HFFc6 (cell line): ENCODE measurements at places on chromosomes 5 and 9.

DNA sequence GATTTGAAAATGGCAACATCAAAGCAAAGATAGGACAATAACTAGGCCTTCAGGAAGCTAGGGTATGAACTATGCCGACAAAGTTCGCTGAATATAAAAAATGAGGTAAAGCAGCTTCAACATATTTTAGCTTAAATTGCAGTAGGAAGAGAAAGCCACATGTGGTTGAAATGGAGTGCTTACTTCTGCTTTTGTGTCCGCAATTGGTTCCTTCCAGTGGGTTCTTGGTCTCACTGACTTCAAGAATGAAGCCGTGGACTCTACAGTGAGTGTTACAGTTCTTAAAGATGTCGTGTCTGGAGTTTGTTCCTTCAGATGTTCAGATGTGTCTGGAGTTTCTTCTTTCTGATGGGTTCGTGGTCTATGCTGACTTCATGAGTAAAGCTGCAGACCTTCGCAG, 95.2 kb downstream of the APTX start:
- no peak for DNase-seq

DNA sequence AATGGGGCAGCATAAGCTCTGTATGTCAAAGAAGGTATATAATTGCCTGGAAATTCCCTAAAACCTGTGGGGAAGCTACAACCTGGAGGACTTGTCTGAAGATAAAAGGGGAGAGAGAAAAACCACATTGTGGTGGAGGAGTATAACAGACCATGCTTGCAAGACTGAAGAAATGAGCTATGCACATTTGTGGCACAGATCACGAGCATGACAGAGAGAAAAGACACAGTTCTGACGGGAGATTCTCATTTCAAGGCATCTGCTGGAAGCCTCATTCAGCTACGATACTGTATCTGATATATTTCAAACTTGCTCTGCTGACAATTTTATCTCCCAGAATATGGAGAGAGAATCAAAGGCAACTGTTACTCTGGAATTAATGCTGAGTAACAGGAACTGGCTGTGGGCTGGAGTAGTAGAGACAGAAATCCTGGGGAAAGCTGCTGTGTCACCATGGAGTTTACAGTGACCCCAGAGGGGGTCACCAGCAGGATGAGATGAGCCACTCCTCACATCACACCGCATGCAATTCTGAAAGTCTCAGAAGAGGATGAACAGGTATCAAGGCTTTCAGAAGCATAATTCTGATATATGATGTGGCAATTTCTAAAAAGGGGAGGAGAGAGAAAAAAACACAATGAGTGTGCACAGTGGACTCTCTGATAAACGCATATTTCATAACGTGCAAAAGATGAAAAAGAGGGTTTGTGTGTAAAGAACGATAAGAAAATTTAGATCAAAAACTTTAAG, 528.8 kb downstream of the IRX1 start:
- DNase-seq, result no peak

DNA sequence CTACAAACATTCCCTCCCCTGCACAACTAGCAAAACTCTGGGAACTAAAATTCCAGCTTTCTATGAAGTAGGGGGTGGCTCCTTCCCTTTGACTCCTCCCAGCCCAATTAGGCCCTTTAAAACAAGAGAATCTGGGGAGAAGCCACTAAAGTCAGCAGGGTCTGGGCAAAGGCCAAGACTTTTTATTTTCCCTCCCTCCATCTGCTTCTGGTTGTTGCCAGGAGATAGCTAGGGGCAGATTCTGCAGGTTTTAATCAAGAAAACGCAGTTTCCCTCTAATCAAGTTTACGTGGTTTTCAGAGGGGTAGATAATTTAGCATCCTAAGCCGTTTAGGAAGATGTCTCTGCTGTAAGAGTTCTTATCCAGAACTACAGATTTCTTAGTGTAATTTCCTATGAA, 114.5 kb upstream of the CDH6 start:
- DNase-seq, result no peak

- DNase-seq, result no peak
These were observed 194.1 kb downstream of the ROR2 start for GRCh38 chr9:91755761-91756509.

- no peak for DNase-seq
These were observed 995.8 kb upstream of the WWC1 start for GRCh38 chr5:167295681-167296005.

DNA sequence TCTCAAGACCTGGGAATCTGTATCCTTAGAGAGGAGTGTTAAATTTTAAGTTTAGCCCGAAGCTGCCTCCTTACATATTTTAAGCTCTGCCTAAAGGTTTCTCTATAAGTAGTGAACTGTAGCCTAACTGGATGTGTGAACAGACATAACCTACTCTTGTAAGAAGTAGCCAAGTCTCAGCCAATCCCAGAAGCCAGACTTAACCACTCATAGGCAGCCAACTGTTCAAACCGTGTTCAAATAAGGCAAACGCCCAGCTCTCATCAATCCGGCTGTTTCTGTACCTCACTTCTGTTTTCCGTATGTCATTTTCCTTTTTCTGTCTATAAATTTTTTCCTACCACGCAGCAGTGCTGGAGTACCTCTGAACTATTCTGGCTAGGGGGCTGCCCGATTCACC, 58.7 kb upstream of the HRH2 start:
- no peak for DNase-seq

GRCh38 chr9:85038824-85039608, 369.5 kb downstream of the NTRK2 start:
- no peak for DNase-seq

DNA sequence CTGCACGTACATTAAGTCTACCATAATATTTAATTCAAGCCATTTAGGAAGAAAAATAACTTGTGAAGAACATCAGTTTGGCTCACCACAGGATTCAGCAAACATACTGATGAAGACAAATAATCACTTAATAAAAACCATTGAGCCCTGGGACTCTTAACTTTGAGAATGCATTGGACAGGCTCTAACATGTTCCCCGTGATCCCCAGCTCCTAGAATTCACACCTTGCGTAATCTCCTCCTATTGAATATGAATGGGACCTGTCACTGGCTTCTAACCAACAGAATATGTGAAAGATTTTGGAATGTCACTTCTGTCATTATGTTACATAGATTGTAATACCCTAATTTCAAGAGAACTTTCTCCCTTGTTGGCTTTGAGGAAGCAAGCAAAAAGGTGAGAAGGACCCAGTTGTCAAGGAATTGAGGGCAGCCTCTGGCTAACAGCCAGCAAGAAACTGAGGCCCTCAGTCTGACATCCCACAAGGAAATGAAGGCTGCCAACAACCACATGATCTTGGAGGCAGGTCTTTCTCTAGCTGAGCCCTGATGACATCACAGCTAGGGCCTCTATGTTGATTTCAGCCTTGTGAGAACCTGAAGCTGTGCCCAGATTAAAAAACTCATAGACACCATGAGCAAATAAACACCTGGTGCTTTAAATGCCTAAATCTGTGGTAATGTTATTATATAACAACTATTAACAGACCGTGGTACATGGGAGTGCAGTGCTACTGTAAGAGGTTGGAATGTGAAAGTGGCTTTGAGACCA, 433.2 kb downstream of the SEMA5A start:
- DNase-seq, result no peak

DNA sequence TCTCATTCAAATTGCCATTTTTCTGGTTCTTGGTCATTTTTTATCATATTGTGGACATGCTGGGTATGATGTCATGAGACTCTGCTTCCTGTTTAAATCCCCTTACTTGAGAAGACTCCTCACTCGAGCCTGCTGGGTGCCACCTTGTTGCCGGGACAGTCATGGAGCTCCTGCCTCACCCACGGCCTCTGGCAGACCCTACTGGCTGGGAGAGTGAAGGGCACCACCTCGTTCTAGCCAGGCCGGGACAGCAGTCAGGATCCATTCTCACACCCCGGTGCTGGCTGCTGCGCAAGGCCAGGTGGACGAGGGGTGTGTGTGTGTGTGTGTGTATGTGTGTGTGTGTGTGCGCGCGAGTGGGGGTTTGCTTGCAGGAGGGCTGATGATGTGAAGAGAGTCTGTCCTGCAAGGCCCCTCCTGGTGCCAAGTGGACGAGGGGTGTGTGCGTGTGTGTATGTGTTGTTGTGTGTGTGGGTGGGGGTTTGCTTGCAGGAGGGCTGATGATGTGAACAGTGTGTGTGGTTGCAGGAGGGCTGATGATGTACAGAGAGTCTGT, 4.4 kb downstream of the CEP72 start:
- DNase-seq, result no peak

DNA sequence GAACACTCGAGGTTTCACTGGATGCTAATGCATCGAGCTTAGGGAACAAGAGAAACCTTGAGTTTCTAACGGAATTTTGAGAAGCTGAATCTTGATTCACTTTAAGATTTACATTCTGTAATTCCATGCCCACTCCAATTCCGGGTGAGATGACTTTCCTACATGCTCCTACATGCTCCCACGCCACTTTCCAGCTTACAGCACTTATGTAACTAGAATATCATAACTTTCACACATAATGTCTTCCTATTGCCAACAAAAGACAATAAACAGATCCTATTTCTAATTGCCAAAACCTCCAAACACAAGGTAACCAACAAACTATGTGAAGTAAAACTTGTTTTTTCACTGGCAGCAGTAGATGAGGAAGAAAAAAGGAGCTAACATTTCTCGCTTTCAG, 72.9 kb downstream of the ECPAS start:
- no peak for DNase-seq

- no peak for DNase-seq
These were observed 5.3 kb downstream of the SLC36A3 start for GRCh38 chr5:151298063-151298855.

DNA sequence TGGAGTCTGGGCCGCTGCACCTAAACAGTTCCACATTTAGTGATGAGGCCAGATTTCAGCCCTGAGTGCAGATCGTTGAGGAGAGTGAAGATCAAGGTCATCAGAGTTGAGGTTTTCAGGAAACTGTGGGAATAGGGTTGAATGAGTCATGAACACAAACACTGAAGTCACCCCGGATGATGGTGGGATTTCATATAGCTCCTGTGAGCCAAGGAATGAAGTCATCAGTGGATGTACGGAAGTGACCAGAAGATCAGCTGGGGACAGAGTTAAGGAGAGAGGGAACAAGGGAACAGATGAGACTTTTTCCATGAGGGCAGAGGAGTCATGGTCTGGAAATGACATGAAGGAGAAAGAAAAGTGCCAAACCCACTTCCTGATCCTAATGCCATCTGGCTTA, 36.5 kb downstream of the PALM2AKAP2 start:
- DNase-seq, result peak; percentile 98

DNA sequence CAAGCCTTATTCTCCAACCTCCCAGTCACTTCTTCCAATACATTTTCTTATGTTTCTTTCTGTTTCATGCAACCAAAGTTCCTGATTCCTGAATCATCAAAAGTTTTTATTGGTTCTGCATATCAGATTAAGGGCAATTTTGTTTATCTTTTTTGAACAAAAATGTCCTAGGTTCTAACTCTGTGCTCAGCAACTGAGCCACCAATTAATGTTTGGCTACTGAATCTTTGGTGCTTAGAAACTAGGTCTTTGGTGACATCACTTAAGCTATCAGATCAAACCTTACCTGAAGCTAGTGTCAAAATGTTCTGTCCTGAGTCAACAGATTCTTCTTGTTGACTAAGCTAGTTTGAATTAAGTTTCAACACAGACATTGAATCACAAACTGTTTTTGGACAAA, 56.1 kb downstream of the FGF18 start:
- DNase-seq, result peak; percentile 32

- no peak for DNase-seq
These were observed 526.3 kb downstream of the GABRG2 start for GRCh38 chr5:162593881-162594280.

DNA sequence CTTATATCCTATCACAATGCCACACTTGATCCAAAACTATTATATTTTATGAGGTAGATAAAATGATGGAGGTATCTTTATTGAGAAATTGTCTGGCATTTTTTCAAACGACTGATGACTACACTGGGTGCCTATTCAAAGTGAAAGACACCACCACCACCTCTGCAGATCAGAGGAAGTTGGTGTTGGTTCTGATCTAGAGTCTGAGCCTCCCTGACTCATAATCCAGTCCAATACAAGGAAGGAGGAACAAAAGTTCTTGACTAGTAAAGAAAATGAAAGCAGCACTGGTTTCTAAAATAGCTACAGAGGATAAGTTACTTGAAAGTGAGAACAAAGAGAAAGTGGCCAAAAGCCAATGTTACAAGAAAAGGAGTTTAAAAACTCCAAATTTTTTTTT, 139.9 kb downstream of the RFX3 start:
- DNase-seq, result no peak

DNA sequence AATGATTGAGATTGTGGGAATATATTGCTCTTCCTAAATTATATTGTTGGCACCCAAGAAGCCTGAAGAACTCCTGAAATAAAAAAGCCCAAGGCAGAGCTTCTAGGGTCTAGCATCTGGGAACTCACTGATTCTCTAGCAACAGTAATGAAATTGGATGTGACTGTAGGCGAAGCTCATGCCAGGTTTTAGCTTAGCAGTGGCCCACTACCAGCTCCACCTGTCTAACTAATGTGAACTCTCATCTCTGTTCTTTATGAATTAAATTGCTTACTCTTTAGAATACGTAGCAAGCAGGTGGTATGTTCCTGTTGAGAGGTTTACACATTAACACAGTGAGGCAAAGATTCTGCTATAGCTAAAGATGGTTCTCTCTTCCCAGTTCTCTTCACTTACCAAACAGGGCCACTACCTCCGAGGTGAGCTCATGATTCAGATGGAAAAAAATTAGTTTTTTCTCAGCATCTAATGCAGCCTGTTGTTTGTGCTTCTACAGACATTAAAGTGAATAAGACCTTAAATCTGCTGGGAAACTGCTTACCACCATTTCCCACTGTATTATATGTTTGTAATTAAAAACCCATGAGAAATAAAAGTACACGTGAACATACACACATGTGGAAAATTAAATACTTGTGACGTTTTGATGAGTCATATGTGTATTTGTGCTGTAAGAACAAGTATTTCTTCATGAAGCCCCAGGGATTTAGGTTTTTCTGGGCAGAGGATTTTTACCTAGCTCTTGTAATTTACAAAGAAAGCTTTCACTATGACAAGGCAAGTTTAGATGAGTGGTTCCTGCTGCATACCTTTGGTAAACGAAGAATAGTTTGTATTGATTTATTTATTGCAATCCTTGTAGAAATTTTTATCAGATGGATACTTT, 360.1 kb downstream of the KDM4C start:
- DNase-seq, result peak; percentile 13

GRCh38 chr5:40171971-40172370, 507.7 kb upstream of the PTGER4 start:
- peak; percentile 60 for DNase-seq

DNA sequence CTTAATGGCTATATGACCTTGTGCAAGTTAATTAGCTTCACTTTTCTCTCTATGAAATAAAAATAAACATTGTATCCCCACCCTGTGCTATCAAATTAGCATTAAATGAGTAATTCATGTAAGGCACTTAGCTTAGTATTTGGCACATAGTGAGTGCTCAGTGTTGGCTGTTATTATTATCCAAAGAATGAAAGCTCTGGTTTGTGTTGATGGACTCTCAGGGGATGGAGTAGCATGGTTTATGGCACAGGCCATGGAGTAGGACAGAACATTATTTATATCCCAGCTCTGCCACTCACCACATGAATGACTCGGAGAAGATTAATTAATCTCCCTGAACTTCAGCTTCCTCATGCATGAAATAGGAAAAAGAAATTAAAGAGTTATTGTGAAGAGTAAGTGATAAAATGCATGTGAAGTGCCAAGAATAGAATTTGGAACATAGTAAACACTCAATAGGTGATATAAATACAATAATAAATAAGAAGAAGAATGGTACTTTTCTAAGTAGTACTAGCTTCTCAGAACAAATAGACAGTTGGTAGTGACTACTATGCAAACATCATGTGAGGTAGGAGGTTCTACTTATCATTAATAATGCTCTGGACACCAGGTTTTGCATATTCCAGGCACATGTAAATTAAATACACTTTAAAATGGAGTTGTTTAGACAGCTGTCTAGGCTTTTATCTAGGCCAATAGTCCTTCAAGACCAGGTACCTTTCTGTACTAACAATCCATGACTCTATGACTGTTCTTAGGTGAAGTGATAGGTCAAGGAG, 146.4 kb downstream of the GRIA1 start:
- DNase-seq, result no peak
